Suprapubic skin (tissue), 4 donors: ENCODE measurements at places on chromosomes 3 and 15.

DNA sequence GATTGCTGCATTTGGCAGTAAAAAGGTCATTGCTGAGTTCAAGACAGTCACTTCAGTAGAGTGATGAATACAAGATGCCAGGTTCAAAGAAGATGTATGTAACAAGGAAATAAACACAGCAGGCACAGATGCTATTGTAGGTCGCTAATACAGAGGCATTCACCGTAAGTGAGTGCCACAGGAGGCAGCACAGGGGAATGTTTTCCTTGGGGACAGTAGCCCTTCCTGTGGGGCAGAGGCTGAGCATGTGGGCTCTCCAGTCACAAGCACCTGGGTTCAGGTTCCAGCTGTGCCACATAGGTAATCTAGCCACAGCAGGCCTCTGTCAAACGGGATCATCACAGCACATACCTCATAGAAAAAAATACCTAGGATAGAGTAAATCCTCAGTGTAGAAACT is 86.3 kb downstream of the RSL24D1 start:
- no peak overlapping the region for H3K4me3 ChIP-seq
- DNase-seq: no peak
- no peaks in the 10 kb centered on the region for H3K36me3 ChIP-seq

- H3K4me3 ChIP-seq: no peak overlapping the region
- H3K4me1 ChIP-seq: peaks cover 6% of the 10 kb centered on the region
- peaks cover 69% of the 10 kb centered on the region for H3K36me3 ChIP-seq
- H3K27ac ChIP-seq: no peak overlapping the region
- no peak for DNase-seq
- no peaks in the 10 kb centered on the region for H3K27me3 ChIP-seq
Observed at GRCh38 chr3:49124991-49125670, 4.5 kb upstream of the USP19 start.

DNA sequence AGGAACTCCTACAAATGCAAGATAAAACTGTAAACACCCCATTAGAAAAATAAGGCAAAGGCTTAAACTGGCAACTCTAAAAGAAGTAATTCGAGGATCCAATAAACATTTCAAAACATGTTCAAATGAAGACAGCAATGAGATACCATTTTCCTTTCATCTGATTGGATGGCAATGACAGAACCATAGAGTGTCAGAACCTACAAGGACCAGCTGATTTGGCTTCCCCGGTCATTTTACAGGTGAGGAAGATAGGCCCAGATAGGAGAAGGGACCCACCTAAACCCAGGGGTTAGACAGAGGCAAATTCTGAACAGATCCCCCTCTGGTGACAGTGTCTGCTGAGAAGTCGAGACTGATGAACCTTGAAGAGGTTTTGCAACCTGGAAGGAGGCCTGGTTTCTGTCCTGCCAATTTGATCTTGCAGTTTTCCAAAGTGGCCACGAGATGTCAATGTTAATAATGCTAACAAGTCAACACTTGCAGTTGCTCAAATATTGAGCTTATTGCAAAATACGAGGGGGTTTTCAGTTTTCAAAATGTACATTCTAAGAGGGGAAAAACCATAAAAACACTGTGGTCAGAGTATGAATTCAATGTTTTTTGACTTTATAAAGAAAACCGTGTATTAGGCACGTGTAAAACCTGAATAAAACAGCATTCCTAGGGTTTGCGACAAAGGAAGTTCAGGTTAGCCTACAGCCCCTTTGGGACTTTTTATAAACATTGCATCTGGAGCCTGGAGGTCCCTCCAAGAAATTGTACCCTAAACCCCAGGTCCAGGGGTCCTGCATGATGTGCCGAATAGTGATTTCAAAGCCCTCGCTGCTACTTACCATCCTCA is 21.5 kb downstream of the CFAP161 start:
- H3K36me3 ChIP-seq: no peaks in the 10 kb centered on the region

- H3K27me3 ChIP-seq: no peaks in the 10 kb centered on the region
- H3K27ac ChIP-seq: no peak overlapping the region
- peaks cover 6% of the 10 kb centered on the region for H3K4me1 ChIP-seq
- H3K36me3 ChIP-seq: no peaks in the 10 kb centered on the region
- H3K4me3 ChIP-seq: no peak overlapping the region
- DNase-seq: no peak
Observed at GRCh38 chr3:143445118-143445517, 325.5 kb downstream of the CHST2 start.

DNA sequence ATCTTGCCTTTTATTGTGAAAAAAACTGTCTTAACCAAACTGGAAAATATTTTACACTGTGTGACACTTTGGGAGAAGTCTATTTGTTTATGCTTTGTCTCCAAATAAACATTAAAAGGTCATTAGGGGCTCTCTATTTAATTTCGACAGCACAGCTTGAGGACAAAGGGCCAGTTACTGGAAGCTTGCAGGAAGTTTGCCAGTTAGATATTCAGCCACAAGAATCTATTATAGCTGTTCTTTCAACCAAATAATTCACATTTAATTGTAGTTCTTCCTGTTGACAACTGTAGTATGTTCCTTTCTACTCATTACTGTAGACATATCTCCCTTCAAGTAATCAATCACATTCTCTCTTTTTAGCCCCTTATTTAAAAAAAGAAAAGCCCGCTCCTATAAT is 6.1 kb downstream of the CP start:
- no peaks in the 10 kb centered on the region for H3K27me3 ChIP-seq
- H3K36me3 ChIP-seq: no peaks in the 10 kb centered on the region
- H3K4me3 ChIP-seq: no peak overlapping the region
- DNase-seq: no peak
- H3K4me1 ChIP-seq: peaks cover 5% of the 10 kb centered on the region

GRCh38 chr15:94692710-94693109 is 461.3 kb downstream of the MCTP2 start:
- H3K27ac ChIP-seq: no peak overlapping the region
- peaks cover 8% of the 10 kb centered on the region for H3K4me1 ChIP-seq
- no peak for DNase-seq
- H3K4me3 ChIP-seq: no peak overlapping the region
- no peaks in the 10 kb centered on the region for H3K27me3 ChIP-seq
- H3K36me3 ChIP-seq: no peaks in the 10 kb centered on the region

DNA sequence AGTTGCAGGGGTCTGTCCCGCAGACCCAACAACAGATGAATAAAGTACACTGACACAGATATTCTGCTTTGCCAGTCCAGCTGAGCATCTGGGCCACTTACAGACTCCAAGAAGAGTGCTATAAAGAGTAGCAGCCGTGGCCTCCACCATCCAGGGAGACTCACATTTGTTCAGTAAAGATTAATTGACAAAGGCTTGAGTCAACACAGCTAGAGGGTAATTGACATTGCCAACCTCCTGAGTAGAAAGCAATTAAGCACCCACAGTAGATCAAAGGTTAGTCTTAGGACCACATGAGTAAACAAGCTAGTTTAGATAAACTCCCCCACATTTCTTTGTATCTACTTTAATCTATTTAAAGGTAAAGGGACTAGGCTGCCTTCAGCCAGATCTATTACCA is 16.3 kb upstream of the CRTC3 start:
- H3K4me3 ChIP-seq: no peak overlapping the region
- no peak overlapping the region for H3K27ac ChIP-seq
- no peaks in the 10 kb centered on the region for H3K27me3 ChIP-seq
- DNase-seq: no peak
- H3K36me3 ChIP-seq: no peaks in the 10 kb centered on the region
- H3K4me1 ChIP-seq: no peaks in the 10 kb centered on the region

DNA sequence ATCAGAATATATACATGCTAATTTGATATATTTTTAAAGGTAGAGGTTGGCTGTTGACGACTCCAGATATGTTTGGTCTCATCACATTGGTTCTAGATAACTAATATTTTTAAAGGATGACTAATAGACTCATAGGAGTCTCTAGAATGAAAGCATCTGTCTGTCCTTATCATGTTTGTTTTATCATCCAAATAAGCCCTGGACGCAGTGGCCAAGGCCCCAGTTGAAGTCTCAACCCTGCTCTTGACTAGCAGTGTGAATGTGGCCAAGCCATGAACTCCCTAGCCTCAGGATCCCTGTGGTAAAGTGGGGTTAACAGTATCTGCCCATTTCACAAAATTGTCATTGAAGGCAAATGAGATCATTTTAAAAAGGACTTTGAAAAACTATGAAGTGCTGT is 53.6 kb downstream of the ABHD2 start:
- H3K4me3 ChIP-seq: no peak overlapping the region
- H3K4me1 ChIP-seq: peaks cover 38% of the 10 kb centered on the region
- no peak for DNase-seq
- H3K27me3 ChIP-seq: no peaks in the 10 kb centered on the region

DNA sequence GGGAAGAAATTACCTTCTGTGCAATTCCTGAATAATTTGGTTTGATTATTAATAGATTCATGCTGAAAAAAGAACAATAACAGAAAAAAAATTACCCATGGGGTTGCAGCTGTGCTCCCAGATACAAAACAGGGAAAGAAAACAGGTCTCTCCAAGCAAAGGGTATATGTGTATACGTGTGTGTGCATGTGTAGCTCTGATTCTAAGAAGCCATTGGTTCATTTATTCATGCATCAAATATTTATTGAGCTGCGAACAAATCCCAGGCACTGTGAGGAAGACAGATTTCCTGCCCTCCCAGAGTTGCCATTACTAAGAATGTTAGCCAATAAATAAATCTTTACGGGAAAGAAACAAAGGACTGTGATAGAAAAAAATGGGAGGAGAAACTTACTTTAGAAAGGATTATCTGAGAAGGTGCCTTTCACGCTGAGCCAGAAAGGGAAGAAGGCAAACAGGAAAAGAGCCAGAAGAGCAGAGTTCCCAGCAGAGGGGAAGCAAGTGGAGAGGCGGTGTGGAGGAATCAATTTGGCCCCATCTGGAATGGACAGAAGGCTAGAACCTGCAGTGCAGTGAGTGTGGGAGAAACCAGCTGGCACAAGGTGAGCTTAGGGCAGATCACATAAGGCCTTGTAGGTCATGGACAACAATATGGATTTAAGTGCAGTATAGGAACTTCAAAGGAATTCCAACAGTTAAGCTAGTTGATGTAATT is 20.7 kb downstream of the CHL1 start:
- peaks cover 7% of the 10 kb centered on the region for H3K4me1 ChIP-seq
- no peak for DNase-seq
- no peak overlapping the region for H3K27ac ChIP-seq
- no peak overlapping the region for H3K4me3 ChIP-seq
- H3K27me3 ChIP-seq: no peaks in the 10 kb centered on the region

DNA sequence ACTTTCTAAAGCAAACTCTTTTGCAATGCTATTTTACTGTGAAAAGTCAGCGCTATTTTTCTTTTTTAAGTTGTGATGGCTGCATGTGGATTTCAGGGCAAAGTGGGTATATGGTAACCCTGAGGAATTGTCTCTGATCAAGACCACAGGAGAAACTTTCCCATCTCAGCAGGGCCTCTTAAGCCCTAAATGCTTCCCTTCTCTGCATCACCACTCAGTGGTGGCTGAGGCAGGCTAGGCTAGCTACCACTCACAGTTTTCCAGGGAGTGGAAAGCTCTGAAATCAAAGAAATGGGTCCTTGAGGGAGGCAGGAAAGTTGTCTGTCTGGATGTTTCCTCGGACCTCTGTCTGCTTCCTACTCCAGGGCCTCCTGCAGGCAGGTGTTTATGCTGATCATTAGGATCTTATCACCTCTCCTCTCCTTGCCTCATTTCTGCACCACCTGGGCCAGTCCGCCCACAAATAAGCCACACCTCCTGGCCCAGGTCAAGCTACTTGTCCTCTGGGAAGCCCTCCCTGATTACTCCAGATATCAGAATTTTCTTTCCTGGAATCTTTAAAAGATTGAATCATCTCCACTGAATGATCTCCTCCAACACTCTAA is 37.0 kb downstream of the CEMIP start:
- H3K27me3 ChIP-seq: no peaks in the 10 kb centered on the region
- DNase-seq: no peak
- H3K4me3 ChIP-seq: no peak overlapping the region
- H3K4me1 ChIP-seq: no peaks in the 10 kb centered on the region
- H3K36me3 ChIP-seq: no peaks in the 10 kb centered on the region
- no peak overlapping the region for H3K27ac ChIP-seq
